ENCODE measurements at places on chromosomes 2 and 18. TPM values are rescaled to one million over a fixed set of nuclear protein-coding genes. Genes with fewer than 3 reads are reported as not detected.

DNA sequence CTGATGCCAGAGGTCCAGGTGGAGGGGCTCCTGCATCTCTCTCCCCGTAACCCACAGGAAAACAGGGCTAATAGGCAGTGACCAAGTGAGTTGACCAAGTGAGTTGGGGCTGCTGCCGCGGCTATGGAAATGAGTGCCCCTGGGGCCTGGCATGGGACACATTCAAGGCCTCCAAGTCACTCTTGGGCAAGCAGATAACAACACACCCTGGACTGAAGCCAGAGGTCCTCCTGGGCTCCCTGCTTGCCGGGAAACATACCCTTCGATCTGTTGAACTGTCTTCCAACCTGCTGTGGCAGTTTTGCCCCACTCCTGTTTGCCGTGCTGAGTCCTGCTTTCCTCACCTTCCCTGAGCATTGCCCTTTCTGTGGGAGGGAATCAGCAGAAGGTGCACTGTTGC, 89.2 kb downstream of the LIPG start:
- peak; percentile 53 for DNase-seq

DNA sequence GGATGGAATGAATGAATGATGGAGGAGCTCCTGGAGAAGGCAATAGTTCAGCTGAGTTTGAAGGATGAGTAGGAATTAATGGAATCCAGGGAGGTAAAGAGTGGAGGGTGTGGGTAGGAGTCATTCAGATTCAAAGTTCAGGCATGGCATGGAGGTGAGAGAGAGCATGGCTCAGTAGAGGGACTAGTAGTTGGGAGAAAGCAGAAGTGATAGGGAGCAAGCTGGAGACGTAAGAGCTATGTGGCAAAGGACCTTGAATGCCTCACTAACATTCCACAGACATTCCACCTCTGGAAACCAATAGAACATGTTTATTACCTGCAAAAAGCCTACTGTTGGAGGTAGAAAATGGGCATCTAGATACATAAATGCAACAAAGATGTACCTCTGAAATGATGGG, 170.1 kb downstream of the HAUS1 start:
- no peak for DNase-seq

- DNase-seq, result no peak
These were observed 106.6 kb upstream of the ID2 start for GRCh38 chr2:8575038-8575833.

DNA sequence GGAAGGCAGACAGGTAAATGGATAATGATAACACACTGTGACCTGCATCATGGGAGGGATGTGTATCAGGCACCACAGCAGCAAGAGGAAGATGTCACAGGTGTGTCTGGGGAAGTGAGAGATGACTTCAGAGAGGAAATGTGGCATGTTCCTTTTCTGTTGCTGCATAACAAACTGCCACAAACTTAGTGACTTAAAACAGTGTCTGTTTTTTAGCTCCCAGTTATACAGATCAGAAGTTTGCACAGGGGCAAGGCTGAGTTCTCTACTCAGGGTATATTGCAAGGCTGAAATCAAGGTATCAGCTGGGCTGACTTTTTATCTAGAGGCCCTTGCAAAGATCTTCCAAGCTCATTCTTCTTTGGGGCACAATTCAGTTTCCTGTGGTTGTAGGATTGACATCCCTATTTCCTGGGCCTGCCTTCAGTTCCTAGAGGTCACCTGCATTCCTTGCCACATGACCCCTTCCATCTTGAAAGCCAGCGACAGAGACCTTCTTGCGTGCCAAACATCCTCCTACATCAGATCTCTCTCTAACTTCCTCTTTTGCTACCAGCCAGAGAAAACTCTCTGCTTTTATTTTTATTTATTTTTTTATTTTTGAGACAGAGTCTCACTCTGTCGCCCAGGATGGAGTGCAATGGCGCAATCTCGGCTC, 2.1 kb upstream of the MAP3K2 start:
- DNase-seq, result no peak

DNA sequence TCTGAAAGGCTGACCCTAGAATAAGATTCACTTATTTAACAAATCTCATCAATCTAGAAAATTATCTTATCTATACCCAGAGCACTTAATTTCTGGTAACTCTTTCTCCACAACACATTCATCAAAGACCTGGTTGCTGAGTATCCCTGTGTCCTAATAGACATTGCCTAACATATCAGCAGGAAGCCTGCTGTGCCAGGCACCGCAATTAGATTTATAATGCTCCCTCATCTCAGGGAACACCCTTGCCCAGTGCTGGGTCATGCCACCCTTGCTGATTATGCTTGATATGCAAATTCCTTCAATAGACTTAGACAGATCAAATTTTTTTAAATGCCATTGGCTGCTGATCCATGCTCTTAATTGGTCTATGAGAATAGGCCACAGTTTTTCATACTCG, 3.8 kb downstream of the DSG1 start:
- DNase-seq, result no peak

Gene NT5DC4
- 0.12 TPM for total RNA-seq
